Kidney capillary endothelial cell (primary cell): ENCODE measurements at places on chromosomes 4 and X.

DNA sequence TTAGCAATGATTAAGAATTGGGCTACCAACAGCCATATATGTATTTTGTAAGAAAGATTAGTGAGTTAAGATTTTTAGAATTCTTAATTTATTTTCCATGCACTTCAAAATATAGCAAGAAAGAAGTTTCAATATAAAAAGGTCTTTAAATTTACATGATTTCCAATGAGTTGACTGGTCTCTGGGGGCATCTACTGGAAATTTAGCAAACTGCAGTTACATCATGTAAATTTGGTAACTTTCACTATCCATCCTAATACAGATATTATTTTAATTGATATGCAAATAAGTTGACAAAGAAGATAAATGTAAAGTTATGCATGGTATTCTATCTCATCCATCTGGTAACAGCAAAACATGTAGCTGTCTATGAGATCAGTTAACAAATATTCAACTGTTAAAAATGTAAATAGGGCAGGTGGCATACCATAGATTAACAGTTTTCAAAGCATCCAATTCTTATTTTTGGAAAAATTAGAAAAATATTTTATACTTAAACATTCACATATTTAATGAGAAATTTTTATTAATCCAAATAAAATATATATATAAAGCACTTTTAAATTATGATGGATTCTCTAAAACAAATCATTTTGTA is 29.1 kb downstream of the TTC29 start:
- DNase-seq, result peak; percentile 60

GRCh38 chrX:134236626-134237614 is at the start of gene CCDC160:
Gene CCDC160 (plus strand): TSS chrX:134237182. CDS start chrX:134244801, 7,619 bp downstream.
- peak; percentile 11 for DNase-seq

DNA sequence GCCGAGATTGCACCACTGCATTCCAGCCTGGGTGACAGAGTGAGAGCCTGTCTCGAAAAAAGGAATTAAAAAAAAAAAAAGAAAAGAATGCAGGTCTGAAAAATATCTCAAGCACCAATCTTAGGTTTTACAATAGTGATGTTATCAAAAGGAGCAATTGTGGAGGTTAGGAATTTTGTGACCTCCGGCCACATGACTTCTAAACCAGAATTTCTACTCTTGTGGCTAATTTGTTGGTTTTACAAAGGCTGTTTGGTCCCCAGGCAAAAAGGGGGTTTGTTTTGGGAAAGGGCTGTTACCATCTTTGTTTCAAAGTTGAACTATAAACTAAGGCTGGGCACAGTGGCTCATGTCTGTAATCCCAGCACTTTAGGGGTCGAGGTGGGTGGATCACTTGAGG is 15.4 kb upstream of the ZNF41 start:
- DNase-seq, result no peak

DNA sequence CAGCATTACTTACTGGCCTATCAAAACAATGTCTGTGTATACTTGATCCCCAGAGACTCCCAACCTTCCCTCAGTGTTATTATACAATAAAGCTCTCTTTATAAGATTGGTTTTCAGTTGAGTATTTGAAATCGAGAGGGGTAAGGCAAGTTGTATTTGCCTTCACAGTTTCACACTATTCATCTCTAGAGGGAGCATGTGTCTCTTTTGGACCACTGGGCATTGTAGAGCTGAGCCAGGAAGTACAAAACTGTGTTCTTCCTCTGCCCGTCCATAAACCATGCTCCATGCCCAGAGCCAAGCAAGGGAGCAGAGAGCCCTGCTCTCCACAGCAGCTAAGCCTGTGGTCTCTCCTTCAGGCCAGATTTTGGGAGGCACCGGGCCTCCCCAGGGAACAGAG is 61.5 kb upstream of the HHIP start:
- no peak for DNase-seq

GRCh38 chr4:149965206-149965605 is 113.0 kb upstream of the DCLK2 start:
- no peak for DNase-seq

DNA sequence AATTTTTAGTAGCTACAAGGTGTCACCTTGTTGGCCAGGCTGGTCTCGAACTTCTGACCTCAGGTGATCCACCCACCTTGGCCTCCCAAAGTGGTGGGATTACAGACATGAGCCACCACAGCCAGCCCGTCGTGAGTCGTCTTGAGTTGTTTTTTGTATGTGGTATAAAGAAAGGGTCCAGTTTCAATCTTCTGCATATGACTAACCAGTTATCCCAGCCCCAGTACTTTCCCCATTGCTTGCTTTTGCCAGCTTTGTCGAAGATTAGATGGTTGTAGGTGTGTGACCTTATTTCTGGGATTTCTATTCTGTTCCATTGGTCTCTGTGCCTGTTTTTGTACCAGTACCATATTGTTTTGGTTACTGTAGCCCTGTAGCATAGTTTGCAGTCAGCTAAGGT is 105.9 kb downstream of the OR13H1 start:
- no peak for DNase-seq

DNA sequence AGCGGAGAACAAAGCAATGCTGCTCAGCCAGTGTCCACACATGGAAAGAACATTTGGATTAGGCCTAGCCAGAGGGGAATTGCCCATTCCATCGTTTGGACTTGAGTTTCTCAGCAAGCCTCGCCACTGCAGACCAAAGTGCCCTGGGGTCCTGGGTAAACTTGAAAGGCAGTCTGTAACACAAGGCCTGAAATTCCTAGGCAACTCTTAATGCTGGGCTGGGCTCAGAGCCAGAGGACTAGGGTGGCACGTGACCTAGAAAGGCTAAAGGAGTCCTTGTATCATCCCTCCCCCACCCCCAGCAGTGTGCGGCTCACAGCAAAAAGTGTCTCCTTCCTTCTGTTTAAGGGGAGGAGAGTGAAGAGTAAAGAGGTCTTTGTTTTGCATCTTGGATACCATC is 210.4 kb upstream of the ARX start:
- no peak for DNase-seq

DNA sequence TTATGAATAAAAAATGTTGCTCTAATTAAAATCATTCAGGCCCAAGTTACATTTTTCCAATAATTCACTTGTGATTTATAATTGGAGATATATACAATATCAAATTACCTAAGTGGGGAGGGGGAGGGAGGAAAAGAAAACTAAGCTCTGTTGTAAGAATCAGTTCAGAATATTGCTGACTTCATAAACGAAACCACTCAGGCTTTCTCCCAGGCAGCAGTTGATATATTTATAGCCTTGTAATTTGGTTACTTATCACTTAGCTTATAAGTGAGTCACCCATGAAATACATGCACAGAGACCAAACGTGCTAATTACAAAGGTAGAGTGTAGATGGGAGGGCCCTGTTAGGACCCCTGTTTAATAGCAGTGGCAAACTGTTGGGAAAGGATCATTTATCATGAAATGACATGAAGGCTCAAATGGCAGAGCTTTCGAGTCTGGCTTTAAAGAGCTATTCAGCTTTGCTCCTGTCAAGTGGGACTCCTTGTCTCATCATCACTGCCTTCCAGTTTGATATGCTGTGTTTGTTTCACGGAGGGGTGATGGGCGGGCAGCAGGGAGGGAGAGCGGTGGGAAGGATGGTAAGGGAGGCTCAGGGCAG is 105.6 kb upstream of the PGRMC2 start:
- DNase-seq, result no peak

GRCh38 chr4:123017636-123018395 is 95.4 kb upstream of the NUDT6 start:
- DNase-seq, result peak; percentile 40
